GM23338 (cell line): ENCODE measurements at places on chromosomes 16 and 17.

- H3K4me3 ChIP-seq = no peak overlapping the region
- H3K27me3 ChIP-seq = no peaks in the 10 kb centered on the region
- H3K4me1 ChIP-seq = peaks cover 25% of the 10 kb centered on the region
- no peak for DNase-seq
- no peak overlapping the region for H3K27ac ChIP-seq
Measured at GRCh38 chr16:73216932-73217331, 169.0 kb upstream of the ZFHX3 start.

GRCh38 chr17:40024901-40025300, 9.7 kb downstream of the CSF3 start:
- no peak overlapping the region for H3K4me3 ChIP-seq
- H3K27me3 ChIP-seq = no peaks in the 10 kb centered on the region
- no peak overlapping the region for H3K27ac ChIP-seq

DNA sequence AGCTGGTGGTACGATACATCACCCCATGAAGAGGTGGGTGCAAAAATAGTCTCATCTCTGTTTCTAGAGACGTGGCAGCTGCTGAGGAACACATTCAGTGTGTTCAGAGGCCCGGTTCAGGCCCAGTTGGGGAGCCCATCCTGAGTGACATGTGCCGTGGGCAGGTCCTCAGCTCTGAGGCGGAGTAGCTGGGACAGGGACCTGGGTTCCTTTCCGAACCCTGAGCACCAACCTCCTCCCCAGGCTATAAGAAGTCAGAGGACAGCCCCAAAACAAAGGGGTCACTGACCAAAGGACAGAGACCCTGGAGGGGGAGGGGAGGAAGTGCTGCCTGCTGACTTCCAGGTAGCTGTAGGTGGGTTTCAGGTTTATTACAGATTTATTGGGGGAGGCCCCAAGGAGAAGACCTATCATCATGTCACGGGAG, 5.1 kb downstream of the LDHD start:
- H3K4me1 ChIP-seq = peaks cover 44% of the 10 kb centered on the region
- no peak for DNase-seq
- H3K4me3 ChIP-seq = no peak overlapping the region
- no peaks in the 10 kb centered on the region for H3K27me3 ChIP-seq

GRCh38 chr17:65542610-65543009, 18.8 kb downstream of the AXIN2 start:
- H3K27me3 ChIP-seq = no peaks in the 10 kb centered on the region
- H3K36me3 ChIP-seq = peaks cover 5% of the 10 kb centered on the region
- H3K27ac ChIP-seq = no peak overlapping the region
- H3K4me3 ChIP-seq = no peak overlapping the region

DNA sequence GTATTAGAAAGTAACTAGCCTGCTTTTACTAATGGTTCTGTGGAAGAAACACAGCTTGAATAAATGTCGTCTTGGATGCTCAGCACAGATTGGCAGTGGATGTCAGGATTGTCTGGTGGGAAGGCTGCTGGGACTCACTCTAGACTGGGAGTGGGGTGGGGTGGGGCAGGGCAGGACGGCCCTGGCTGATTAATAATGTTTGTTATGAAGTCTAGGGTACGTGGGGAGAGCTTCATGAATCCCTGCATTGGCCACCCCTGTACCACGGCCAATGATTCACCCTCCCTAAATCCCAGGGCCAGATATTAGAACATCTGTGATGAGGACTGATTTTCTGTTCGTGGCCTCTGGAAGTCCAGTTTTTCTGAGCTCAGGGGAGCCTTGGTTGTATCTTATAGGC, 421.0 kb downstream of the WWOX start:
- no peak overlapping the region for H3K27ac ChIP-seq
- DNase-seq = no peak
- H3K4me3 ChIP-seq = no peak overlapping the region
- H3K36me3 ChIP-seq = no peaks in the 10 kb centered on the region

DNA sequence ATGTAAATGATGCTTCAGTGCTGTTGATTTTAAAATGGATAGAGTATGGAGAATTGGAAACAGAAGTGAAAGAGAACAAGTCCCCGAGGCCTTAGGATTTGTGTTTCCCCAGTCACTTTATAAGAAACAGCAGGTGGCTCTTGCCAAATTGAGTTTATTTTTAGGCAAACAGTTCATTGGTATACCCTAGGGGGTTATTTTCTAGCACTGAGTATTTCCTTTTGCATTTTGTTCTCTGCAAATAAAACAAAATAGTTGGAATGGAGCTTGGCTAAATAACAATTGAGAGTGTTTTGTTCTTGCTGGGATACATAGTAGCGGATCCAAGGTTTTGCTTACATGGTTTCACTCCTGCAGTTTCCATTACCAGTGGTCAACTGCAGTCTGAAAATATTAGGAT, 591.1 kb upstream of the C16orf82 start:
- no peak overlapping the region for H3K27ac ChIP-seq
- H3K36me3 ChIP-seq = no peaks in the 10 kb centered on the region; the same call in 1 of the 2 replicates
- peaks cover 4% of the 10 kb centered on the region; the same call in 1 of the 2 replicates for H3K4me1 ChIP-seq
- no peaks in the 10 kb centered on the region for H3K27me3 ChIP-seq
- no peak for DNase-seq
- H3K4me3 ChIP-seq = no peak overlapping the region

GRCh38 chr17:57706761-57707160, 38.3 kb downstream of the CCDC182 start:
- no peaks in the 10 kb centered on the region for H3K27me3 ChIP-seq
- no peak overlapping the region for H3K27ac ChIP-seq
- DNase-seq = no peak

GRCh38 chr16:72021043-72021442, 12.5 kb downstream of the DHODH start:
- H3K36me3 ChIP-seq = peaks cover 15% of the 10 kb centered on the region
- no peaks in the 10 kb centered on the region for H3K27me3 ChIP-seq
- no peaks in the 10 kb centered on the region for H3K4me1 ChIP-seq
- H3K4me3 ChIP-seq = no peak overlapping the region

GRCh38 chr16:88651276-88651988, 579 bp upstream of the CYBA start:
- H3K36me3 ChIP-seq = no peaks in the 10 kb centered on the region; the same call in 1 of the 2 replicates
- H3K4me3 ChIP-seq = peak overlapping the region; percentile 96
- DNase-seq = peak; percentile 48
- peaks cover 11% of the 10 kb centered on the region; the same call in 1 of the 2 replicates for H3K4me1 ChIP-seq

- H3K27ac ChIP-seq = no peak overlapping the region
- H3K36me3 ChIP-seq = no peaks in the 10 kb centered on the region
- DNase-seq = no peak
- H3K4me1 ChIP-seq = no peaks in the 10 kb centered on the region
- H3K4me3 ChIP-seq = no peak overlapping the region
- no peaks in the 10 kb centered on the region for H3K27me3 ChIP-seq
Measured at GRCh38 chr16:68041783-68042182, 18.7 kb downstream of the DUS2 start.

DNA sequence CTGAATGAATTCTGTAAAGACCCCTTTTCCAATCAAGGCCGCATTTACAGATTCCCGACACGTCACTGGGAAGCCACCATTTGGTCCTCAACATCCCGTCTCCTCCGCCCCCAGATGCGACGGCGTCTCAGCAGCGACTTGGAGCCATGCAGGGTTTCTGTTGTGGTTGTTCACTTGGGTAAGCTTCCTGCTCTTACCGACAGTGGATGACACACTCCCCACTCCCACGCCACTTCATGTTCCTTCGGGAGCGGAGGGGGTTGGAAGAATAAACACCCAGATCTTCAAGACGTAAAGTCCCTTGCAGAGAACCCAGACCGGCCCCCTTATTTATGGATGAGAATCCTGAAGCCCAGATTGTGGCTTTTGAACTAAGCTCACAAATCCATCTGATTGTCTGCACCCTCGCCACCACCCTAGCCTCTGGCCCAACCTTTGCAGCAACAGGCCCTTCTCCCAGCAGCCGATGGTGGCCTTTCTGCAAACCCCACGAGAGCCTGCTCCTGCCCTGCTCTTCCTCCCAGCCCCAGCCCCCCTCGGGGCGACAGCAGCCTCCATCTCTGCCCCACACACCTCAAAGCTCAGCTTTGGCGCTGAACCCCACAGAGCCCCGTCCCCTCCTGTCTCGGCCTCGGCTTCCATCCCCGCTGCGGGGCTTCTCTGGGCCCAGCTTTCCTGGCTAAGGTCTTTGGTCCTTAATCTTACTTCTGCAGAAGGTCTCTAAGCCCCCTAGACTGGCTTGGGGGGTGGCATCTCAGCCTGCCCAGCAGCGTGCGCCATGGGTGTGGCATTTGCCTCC, 19.0 kb upstream of the OSGIN1 start:
- H3K27me3 ChIP-seq = no peaks in the 10 kb centered on the region
- no peaks in the 10 kb centered on the region for H3K4me1 ChIP-seq
- no peaks in the 10 kb centered on the region for H3K36me3 ChIP-seq
- H3K27ac ChIP-seq = no peak overlapping the region
- no peak overlapping the region for H3K4me3 ChIP-seq

GRCh38 chr16:48261569-48261968, 14.2 kb upstream of the ABCC11 start:
- no peak overlapping the region for H3K4me3 ChIP-seq
- no peaks in the 10 kb centered on the region for H3K4me1 ChIP-seq
- no peak overlapping the region for H3K27ac ChIP-seq
- H3K27me3 ChIP-seq = no peaks in the 10 kb centered on the region

GRCh38 chr16:69428652-69429051, 4.2 kb downstream of the CYB5B start:
- no peaks in the 10 kb centered on the region for H3K27me3 ChIP-seq
- H3K36me3 ChIP-seq = peaks cover 30% of the 10 kb centered on the region; the same call in 1 of the 2 replicates
- no peak overlapping the region for H3K4me3 ChIP-seq
- H3K27ac ChIP-seq = no peak overlapping the region

DNA sequence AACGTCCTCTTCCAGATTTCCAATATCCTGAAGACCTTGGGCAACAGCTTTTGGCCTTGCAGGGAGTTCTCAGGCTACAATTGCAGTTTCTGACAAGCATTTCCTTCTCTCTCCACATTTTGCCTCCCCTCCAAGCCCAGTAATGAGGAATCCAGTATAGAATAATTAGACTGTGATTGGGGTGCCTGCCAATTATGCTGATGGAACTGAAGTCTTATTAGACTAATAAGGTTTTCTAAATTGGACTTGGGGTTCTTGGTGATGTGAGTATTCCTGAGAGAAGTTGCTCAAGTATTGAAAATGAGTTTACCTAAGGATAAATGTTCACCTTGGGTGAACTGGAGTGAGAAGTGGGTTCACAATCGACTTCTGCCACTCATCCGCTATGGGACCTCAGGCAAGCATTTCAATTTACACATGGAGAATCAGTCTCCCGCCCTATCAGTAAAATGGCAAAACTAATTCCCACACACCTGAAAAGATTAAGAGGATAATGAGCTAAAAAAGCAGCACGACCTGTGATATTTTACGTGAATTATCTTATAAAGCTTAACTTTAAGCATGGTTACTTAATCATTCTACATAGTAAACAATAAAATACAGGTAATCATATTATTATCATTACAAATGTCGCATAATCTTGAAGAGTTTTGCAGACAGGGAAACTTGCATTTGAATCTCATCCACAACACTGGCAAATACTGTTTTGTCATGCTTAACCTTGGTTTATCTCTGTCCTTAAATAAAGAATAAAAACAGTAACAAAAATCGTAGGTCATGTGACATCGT, 628.0 kb downstream of the TMEM114 start:
- no peaks in the 10 kb centered on the region for H3K36me3 ChIP-seq
- H3K4me3 ChIP-seq = no peak overlapping the region
- H3K4me1 ChIP-seq = no peaks in the 10 kb centered on the region
- H3K27me3 ChIP-seq = no peaks in the 10 kb centered on the region
- no peak overlapping the region for H3K27ac ChIP-seq
